ENCODE measurements at places on chromosomes 12 and 14.

DNA sequence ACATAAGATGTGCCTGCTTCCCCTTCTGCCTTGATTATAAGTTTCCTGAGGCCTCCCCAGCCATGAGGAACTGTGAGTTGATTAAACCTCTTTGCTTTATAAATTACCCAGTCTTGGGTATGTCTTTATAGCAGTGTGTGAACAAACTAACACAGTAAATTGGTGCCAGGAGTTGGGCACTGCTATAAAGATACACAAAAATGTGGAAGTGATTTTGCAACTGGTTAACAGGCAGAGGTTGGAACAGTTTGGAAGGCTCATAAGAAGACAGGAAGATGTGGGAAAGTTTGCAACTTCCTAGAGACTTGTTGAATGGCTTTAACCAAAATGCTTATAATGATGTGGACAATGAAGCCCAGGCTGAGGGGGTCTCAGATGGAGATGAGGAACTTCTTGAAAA is 264.1 kb downstream of the DACT1 start:
- DNase-seq = no peak

GRCh38 chr14:55957950-55958349 is 160.3 kb upstream of the PELI2 start:
- DNase-seq = no peak

DNA sequence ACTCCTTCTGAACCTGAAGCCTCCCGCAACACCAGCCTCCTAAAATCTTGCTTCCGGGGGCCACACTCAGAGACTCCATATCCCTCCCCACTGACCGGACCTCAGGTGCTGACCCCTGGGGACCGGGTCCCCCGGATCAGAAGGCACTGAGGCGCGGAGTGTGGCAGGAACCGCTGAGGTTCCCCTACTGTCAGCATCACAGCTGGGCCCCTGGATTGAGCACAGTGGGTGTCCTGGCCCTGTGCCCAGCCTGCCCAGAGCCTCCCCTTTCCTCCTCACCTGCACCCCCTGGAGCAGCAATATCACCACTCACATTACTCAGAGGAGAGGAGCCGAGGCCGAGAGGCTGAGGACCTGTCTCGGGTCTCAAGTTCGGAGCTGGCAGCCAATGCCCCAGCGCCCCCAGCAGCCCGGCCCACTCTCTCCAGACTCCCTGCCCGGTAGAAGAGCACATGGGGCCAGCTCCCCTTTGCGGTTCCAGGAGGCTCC is 101.2 kb upstream of the EIF5 start:
- no peak for DNase-seq

GRCh38 chr12:92529944-92530343 is 172.8 kb upstream of the PLEKHG7 start:
- no peak for DNase-seq

DNA sequence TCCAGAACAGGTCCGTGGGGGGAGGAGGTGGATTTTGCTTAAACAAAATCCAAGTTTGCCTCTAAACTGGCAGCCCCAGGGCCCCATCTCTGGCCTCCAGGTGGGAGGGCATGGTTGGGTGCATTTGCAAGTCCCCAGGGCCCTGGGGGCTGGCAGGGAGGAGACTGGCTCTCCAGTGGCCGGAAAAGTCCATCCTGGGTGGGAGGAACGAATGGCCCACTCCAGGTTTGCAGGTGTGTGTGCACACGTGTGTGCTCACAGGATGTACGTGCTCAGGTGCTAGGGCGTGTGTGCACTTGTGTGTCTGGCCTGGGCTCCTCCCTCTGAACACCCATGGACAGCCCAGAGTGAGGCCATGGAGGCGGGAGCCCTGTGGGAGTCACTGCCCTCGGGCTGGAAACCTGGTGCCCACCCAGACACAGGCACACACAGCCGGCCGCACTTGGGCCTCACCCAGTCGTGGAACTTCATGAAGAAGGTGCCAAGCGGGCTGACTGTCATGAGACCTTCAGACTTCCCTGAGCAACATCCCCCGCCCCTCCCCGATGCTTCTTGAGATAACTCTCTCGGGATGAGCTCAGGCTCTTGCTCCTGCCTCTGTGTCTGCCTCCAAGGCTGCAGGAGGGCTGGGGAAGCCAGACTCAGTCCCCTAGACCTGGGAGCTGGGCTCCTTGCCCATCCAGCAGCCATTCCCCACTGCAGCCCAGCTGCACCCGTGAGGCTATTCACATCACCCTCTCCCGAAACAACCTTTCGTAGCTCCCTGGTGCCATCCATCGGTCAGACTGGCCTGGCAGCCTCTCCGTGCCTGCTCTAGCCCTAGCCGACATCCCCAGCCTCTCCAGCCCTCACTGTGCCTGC is 9.4 kb downstream of the AHNAK2 start:
- DNase-seq = no peak

GRCh38 chr12:113061061-113061694 is 4.6 kb downstream of the DTX1 start:
- no peak for DNase-seq

- no peak for DNase-seq
These were observed 107.6 kb downstream of the KLHL28 start for GRCh38 chr14:44854114-44854513.

DNA sequence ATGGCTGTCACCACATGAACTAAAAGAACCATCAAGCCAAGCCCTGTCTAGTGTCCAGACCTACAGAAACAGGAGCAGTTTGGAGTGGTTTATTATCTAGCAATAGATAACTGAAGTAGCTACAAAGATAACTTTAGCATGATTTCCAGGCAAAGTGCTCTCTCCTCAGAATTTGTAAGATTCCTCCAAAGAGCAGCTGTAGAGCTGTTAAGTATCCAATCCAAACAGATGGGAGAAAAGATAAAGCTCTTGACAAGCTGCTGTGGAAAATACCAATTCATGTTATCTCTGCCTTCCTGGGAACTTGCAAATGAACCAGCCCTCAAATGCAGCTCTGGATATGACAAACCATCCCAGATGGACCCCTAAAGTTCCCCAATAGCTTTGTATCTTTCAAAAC is 78.9 kb upstream of the RESF1 start:
- DNase-seq = no peak

DNA sequence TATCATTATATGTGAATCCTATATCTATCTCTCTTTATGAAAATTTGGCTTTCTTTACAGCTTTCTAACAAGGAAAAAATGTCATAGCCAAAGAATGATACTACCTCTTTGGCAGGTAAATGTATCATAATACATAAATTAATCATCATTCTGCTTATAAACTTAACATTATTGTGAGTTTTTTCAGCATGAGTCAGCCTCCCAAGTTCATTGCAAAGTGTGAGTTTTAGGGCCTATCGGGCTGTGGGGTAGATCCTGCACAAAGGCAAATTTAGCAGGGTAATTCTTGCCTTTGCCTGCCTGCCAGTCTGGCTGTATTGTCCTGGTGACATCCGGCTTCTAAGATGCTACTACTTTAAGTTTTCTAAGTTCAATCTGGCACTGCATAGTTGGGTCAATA is 412.6 kb downstream of the MDGA2 start:
- no peak for DNase-seq

- DNase-seq = no peak
These were observed 587.4 kb downstream of the AACS start for GRCh38 chr12:125652681-125653080.

GRCh38 chr12:60259225-60259624 is 663.4 kb downstream of the SLC16A7 start:
- no peak for DNase-seq

DNA sequence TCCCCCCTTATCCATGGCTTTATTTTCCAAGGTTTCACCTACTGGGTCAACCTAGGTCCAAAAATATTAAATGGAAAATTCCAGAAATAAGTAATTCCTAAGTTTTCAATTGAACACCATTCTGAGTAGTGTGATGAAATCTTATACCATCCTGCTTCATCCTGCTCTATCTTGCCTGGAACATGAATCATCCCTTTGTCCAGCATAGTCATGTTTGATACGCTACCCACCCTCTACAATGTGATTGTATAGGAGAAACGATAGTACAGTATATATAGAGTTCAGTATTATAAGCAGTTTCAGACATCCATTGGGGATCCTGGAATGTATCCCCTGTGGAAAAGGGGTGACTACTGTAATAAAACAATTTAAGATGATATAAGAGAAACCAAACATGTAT is 62.2 kb downstream of the IFNG start:
- DNase-seq = no peak

- no peak for DNase-seq
These were observed 398.7 kb downstream of the BTG1 start for GRCh38 chr12:91746976-91747375.

- DNase-seq = no peak
These were observed 304.4 kb downstream of the DUSP6 start for GRCh38 chr12:89047856-89048418.

DNA sequence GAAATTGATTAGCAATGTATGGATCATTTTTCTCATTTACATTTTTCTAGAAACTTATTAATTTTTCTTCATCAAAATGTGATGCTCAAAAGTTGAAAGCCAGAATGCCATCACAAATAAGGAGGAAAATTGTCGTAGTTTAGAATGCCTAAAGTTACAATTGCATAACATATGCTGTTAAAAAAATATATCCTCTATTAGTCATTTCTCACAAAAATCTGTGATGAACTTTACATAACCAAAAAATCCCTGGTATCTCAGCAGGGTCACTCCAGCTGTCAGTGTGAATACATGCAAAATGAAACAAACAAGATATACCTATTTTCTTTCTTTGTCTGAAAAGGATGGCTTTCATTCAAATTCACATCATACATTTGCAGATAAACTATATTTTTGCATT is 358.9 kb downstream of the PAWR start:
- no peak for DNase-seq

- no peak for DNase-seq
These were observed 16.8 kb upstream of the FAR2 start for GRCh38 chr12:29132316-29132715.

DNA sequence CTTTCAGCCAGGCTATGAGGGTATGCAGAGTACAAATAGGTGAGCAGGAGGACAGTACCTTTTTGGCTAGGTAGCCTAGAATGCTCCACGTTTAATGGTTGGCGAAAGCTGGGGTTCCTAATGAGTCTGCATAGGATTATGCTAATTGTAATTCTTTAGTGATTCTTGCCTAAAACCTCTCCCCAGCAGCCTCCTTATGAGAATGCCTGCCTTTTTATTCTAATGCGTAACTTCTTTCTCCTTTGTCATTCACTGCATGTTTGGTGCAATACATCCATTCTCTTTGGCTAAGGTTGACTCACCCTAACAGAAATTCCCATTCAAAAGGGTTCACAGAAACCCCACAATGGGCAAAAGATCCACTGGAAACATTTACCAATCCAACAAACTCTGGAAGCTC is 752.2 kb downstream of the FSCB start:
- no peak for DNase-seq

- no peak for DNase-seq
These were observed 5.2 kb downstream of the P2RX4 start for GRCh38 chr12:121214855-121215745.

DNA sequence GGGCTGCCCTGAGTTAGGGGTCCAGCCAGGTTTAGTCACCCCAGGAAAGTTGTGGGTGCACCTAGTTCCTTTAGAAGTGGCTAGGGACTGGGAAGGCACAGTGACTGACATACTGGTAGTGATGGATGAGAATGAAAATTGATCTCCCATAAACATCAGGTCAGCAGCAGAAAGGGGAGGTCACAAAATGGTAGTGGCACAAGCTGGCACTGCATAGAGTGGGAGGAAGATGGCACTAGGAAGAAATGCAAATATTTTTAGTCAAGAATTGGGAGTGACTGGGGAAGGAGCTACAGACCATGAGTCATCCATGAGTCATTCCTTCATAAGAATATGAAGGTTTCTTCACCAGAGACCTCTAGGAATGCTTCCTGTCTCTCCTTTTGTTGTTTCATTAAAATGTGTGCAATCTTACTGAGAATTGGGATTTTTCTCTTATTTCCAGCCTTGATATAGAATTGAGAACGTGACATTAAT is 198.3 kb upstream of the AMIGO2 start:
- no peak for DNase-seq

- DNase-seq = no peak
These were observed 154.2 kb downstream of the DYRK2 start for GRCh38 chr12:67802731-67803130.

DNA sequence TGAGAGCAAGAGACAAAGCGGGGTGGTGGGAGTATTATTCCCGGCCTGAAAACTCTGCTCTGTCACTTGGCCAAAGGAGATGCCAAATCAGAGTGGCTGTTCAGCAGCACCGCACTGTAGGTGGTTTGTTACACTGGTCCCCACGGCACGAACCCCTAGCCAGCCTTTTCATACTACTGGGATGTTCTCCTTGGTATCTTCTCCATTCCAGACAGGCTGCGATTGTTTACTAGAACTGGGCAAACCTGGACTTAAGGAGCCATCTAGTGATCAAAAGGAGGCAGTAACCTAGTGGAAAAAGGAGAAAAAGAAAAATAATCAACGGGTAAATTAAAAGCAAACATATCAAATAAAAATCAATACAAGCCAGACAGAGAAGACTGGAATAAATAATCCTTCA is 58.9 kb upstream of the TMTC2 start:
- no peak for DNase-seq

DNA sequence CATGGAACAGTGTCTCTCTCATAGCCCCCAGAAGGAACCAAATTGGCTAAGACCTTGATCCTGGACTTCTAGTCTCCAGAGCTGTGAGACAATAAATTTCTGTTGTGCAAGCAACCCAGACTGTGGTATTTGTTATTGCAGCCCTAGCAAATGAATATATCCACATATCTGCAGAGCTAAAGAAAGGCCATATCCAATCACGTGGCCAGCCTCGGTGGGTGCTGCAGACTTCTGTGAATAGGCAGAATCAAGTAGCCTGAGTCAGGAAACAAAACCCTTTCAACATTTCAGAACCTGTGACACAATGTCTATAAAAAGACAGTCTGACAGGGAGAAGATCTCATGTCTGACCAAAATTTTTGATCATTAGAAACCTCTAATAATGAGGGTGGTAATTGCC is 71.0 kb upstream of the CPM start:
- DNase-seq = no peak

- no peak for DNase-seq
These were observed 48.8 kb downstream of the LRCOL1 start for GRCh38 chr12:132561427-132562156.
